Stimulated activated CD8-positive, alpha-beta memory T cell treated with anti-CD3 and anti-CD28 coated beads, Interleukin-7, amount 100 ng/mL, for 48 hours (primary cell): ENCODE measurements at places on chromosomes 4 and X.

DNA sequence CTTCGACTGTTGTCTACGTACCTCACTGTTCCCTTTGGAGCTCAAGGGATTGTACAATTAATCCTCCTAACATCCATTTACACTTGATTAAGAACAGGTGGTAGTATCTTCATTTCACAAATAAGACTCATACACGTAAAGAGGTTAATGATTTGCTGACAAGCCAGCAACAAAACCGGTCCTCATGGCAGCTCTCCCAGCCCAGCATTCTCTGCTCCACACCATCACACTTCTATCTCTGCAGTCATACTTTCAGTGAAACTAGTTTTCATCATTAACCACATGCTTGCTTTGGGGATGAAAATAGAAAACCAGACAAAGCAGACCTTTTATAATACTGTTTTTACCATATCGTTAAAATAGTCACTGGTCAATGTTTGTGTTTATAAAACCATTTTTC, 28.7 kb upstream of the CASK start:
- no peak for DNase-seq

- DNase-seq, result no peak
These were observed 449.8 kb downstream of the INPP4B start for GRCh38 chr4:142396279-142396678.

- no peak for DNase-seq
These were observed 95.5 kb upstream of the ATP6AP2 start for GRCh38 chrX:40485102-40485826.

- DNase-seq, result no peak
These were observed at the start of gene TRO for GRCh38 chrX:54920610-54921426. Gene TRO (plus strand): TSS chrX:54920824. CDS start chrX:54922247, 1,423 bp downstream.

DNA sequence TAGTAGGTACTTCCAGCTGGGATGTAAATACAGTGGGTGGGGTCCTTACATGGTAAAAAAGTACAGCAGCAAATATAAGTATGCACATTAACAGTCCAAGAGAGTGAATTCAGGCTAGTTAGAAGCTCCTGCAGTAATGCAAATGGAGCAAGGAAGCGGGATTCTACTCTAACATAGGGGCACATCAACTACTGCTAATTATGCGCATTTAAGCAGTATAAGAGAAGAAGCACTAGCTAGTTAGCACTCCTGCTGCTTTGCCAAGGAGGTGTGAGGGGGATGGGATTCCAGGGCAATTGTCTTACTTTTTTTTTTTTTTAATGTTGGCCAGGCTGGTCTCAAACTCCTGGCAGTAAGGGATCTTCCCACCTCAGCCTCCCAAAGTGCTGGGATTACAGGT, 284.1 kb downstream of the CHIC1 start:
- no peak for DNase-seq

DNA sequence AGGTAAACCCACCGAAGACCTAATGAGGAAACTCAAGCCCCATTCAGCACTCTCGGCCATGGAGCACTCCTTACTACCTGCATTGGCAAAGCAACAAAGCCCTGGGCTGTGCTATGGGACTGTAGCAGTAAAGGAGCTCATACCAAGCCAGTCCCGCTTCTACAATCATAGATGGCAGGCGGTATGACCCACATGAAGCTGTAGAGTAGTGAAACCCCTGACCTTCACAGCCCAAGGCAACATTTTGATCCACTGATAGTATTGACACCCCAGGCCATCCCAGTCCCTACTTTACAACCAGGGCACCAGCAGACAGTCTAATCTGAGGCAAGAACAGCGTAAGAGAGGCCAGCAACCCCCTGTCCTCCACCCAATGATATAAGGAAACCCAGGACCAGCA, 25.2 kb downstream of the CENPC start:
- DNase-seq, result no peak

- DNase-seq, result no peak
These were observed 139.9 kb upstream of the SLC4A4 start for GRCh38 chr4:71198958-71199357.
